Aortic smooth muscle cell (primary cell): ENCODE measurements at places on chromosomes 2 and 18. TPM values are rescaled to one million over a fixed set of nuclear protein-coding genes. Genes with fewer than 3 reads are reported as not detected.

EN1 gene
- total RNA-seq = not detected in 2 replicates

ALKAL2 gene
- not detected in 2 replicates for total RNA-seq

CHST9 gene
- not detected in 2 replicates for total RNA-seq

PLGLB2 gene
- total RNA-seq = 0.53 and 0.87 TPM in 2 replicates

ABCG5 gene
- under 0.01 TPM in 1 of 2 replicates, not detected in the other for total RNA-seq

TSPYL6 gene
- total RNA-seq = not detected in 2 replicates

FOXI3 gene
- total RNA-seq = not detected in 2 replicates

HAAO gene
- total RNA-seq = 0.53 and 1.1 TPM in 2 replicates

MAB21L4 gene
- not detected in 2 replicates for total RNA-seq

IGFBP5 gene
- 139 and 270 TPM in 2 replicates for total RNA-seq

GPR45 gene
- not detected in 2 replicates for total RNA-seq

LRPPRC gene
- 47.7 and 51.0 TPM in 2 replicates for total RNA-seq

POTEC gene
- not detected in 2 replicates for total RNA-seq

CLEC4F gene
- not detected in 2 replicates for total RNA-seq

MTX2 gene
- total RNA-seq = 16.2 and 22.3 TPM in 2 replicates
